Inflammatory macrophage treated with lipopolysaccharide for 1 hour (primary cell): ENCODE measurements at places on chromosomes 12 and 14.

- DNase-seq: peak; percentile 88
Observed at GRCh38 chr14:35399083-35399937, 5.2 kb downstream of the NFKBIA start.

GRCh38 chr12:62525271-62525670 is 58.6 kb downstream of the MON2 start:
- no peak for DNase-seq

DNA sequence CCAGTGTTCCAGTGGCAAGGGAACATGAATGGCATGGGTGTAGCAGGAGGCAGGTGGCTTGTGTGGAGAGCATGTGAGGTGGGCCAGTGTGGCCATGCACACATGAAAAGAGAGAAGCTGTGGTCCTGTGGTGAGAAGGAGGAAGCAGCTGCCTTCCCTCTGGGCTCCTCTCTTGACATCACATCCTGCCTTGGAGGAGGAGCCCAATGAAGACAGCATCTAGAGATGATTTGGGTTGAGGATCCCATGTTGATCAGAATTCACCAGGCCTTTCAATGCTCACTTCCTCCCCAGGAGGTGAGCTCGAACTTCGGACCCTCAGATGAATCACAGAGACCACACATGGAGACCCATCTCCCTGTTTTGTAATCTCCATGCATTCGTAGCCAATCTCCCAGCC is 82.6 kb downstream of the LRRC74A start:
- DNase-seq: peak; percentile 48

DNA sequence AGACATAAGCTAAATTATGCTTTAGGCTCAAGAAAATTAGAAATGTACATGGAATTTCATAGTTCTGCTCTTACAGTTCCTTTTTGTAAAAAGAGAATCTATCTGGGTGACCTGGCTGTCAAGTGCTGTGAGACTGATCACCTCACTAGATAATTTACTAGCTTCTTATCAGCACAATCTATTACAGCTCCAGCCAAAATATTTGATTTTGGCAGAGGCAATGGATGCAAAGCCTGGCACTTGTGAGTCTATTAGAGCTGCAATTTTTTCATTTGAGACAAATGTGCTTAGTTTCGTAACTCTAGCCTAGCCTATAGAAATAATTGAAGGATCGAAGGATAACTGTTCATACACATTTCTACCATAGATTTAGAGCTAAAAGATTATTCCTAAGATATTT is 927.5 kb downstream of the SLC6A15 start:
- DNase-seq: no peak

DNA sequence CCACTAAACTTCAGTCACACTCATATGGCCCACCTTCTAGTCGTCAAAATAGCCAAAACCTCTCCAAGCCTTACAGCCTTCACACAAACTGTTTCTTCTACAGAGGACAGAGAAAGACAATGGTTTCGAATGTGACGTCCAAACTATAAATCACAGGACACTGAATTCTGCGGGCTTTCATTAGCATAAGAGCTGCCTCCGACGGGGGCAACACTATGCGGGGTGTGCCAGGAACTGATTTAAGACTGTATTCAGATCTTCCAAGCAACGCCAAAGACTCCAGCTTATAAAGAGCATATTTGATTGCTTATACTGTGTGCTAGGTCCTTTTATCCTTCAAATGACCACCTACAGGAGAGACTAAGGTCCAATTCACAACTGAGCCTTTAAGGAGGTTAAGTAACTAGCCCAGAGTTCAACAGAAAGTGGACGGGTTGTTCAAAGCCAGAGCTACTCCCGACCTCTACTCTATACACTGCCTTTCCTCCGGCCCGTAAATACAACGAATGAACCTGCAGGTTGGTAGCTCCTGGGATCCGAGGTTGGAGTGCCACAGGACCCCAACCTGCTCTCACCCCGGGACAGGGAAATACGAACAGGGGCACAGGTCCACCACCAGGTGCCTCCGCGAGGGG is 575 bp downstream of the L2HGDH start:
- DNase-seq: no peak

DNA sequence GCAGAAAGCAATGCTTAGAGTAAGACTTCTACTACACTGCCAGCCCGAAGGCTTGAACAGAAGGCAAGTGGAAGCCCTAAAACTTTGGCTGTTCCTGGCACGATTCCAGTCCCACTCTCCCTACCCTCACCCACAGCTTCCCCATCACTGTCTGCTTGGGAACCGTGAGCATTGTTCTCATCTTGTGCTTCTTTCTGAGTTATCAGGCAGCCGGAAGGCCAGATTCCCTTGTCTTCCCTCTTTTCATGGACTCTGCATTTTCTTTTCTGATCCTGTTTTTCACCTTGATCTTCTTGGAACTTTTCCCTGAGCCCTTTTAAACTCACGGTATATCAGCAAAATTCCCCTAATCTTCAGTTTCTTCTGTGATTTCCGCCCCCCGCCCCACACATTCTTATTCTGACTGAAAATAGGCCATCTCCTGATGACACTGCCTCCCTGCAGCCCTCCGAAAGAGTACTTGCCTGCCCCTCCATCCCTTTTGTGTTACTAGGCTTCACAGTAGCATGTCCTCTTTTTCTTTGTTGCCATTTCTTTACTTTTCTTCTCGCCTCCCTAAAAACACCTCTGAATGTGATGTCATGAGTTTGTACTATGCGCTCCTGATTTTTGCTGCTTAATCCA is 29.9 kb downstream of the RCOR1 start:
- DNase-seq: peak; percentile 30

DNA sequence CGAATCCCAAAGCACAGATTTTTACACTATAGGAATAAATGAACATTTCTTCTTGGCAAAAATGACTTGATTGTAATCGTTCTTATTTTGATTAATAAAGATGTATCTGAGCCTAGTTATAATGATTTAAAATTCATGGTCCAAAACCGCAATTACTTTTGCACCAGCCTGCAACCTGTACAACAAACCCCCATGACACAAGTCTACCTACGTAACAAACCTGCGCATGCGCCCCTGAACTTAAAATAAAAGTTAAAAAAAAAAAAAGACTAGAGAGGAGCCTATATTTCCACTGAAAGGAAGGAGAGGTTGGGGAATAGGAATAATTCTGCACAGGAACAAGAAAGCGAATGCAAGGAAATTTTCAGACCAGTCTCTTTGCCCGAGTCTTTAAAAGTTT is 145.2 kb downstream of the SCARB1 start:
- no peak for DNase-seq

- peak; percentile 75 for DNase-seq
Observed at GRCh38 chr14:92407410-92407809, 84.4 kb downstream of the SLC24A4 start.

- no peak for DNase-seq
Observed at GRCh38 chr14:53380052-53380866, 227.1 kb upstream of the DDHD1 start.

GRCh38 chr14:89652352-89652751 is 235.3 kb upstream of the FOXN3 start:
- DNase-seq: no peak

GRCh38 chr14:90050271-90050670 is 11.5 kb upstream of the KCNK13 start:
- DNase-seq: no peak

DNA sequence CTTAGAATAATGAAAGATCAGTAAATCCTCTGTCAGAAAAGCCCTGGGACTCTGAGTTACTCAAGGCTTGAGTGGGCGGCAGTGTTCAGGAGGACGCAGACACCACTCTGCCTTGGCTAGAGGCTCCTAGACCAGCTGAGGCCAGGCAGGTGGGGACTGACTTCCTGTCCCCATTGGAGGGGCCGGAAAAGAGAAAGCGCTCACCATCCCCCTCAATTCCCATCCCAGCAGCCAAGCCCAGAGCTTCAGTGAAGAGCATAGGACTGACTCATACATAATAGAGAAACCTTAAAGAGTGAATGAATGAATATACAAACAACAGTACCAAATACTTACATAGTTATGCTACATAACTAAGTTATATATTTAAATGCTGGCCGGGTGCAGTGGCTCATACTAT is 62.0 kb downstream of the PLEKHG7 start:
- DNase-seq: no peak

GRCh38 chr14:68547305-68548193 is 245.3 kb downstream of the ZFP36L1 start:
- DNase-seq: peak; percentile 59

- peak; percentile 40 for DNase-seq
Observed at GRCh38 chr14:87888136-87888999, 104.6 kb downstream of the GALC start.

GRCh38 chr12:24821691-24822090 is 127.2 kb downstream of the BCAT1 start:
- no peak for DNase-seq

GRCh38 chr14:32913725-32914124 is 25.0 kb upstream of the NPAS3 start:
- no peak for DNase-seq

DNA sequence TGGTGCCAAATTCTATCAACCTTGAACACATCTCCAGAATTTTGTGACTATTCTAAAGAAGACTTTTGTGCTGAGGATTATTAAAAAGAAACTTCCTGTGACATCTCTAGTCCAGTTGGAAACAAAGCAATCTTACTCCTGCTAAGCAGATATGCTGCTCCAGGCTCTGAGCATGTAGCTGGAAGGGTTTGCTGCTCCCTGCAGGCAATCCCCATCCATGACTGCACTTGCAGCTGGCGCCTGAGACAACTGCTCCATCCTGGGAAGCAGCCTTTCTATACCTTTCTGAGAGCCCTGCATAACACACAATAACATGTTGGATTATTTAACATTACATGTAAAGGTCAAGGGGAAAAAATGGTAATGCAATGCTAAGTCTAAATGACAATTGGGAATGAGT is 105.1 kb downstream of the NDUFA12 start:
- DNase-seq: no peak

GRCh38 chr12:108614639-108615038 is 16.8 kb upstream of the TMEM119 start:
- no peak for DNase-seq

GRCh38 chr14:49972131-49972671 is 79.3 kb downstream of the ARF6 start:
- DNase-seq: no peak

- no peak for DNase-seq
Observed at GRCh38 chr12:114665411-114666260, 18.3 kb downstream of the TBX3 start.

DNA sequence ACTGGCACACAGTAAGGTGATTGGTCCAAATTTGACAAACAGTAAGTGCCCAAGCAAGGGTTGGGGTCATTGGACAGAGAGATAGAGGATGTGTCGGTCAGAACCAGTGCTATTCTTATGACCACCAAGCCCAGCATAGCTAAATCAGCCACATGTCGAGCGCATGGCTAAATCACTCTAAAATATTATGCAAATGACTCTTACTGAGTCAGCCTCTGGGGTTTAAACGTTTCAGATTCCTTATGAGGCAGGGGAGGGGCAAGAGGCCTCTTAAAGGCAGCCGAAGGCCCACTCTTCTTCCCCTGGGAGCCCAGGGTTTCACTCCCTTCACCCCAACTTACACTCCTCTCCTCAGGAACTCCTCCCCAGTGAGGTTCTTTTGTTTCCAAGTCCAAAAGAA is 603 bp upstream of the ENDOU start:
- DNase-seq: no peak

DNA sequence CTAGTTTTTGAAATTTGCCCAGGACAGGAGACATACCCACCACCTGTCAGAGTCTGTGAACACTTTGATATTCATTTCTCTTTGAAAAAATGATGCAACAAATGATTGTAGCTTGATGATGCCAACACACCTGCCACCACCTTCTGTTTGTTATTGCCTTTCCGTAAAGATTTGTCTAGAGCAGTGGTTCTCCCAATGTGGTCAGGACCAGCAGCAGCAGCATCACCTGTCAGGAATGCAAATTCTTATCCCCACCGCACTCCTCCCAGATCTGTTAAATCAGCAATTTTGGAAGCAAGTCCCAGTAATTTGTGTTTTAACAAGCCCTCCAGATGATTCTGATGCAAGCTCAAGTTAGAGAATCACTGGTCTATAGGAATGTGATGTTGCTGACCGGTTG is 9.9 kb downstream of the CCDC175 start:
- no peak for DNase-seq

- no peak for DNase-seq
Observed at GRCh38 chr14:100362311-100362927, 39.3 kb downstream of the SLC25A47 start.

- no peak for DNase-seq
Observed at GRCh38 chr14:95504135-95505029, 12.1 kb downstream of the SYNE3 start.

DNA sequence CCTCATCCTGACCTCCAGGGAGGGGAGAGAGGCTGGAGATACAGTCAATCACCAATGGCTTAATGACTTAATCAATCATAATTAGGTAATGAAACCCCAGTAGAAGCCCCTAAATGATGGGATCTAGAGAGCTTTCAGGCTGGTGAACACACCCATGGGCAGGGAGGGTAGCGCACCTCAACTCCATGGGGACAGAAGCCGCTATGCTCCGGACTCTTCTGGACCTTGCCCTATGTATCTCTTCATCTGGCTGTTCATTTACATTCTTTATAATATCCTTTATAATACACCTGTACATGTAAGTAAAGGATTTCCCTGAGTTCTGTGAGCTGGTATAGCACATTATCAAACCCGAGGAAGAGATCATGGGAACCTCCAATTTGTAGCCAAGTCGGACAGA is 205.9 kb downstream of the STXBP6 start:
- DNase-seq: no peak

- no peak for DNase-seq
Observed at GRCh38 chr12:72273499-72273837, 1.3 kb downstream of the TRHDE start.

GRCh38 chr14:34851395-34851794 is 23.8 kb downstream of the BAZ1A start:
- no peak for DNase-seq

DNA sequence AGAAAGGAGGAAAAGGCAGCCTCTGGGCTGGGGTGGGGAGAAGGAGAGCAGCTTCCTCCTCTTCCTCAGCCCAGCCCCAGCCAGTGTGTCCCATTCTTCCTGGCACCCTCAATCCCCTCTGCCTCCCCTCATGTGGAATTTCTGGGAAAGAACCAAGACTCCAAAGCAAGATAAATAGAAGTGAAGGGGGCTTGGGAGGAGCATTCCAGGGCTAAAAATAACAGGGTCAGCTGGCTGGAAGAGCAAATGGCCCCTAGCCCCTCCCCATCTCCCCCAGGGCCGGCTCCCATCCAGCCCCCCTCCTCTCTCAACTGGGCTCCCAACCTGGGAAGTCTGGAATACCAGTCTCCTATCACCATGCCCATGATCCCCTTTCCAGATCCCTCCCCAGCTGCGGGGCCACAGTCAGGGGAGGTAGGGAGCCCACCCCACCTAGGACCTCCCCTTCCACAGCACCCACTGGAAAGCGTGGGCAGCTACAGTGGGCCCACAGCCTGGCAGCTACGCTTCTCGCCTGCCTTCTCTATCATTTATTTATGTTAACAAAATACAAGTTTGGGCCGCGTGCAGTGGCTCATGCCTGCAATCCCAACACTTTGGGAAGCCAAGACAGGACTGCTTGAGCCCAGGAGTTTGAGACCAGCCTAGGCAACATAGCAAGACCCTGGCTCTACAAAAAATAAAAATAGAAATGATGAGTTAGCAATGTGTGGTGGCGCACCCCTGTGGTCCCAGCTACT is 88.3 kb downstream of the IRF2BPL start:
- DNase-seq: no peak

- DNase-seq: no peak
Observed at GRCh38 chr14:22405201-22405600, 183.8 kb downstream of the DAD1 start.

GRCh38 chr12:1668833-1669543 is 21.9 kb upstream of the ADIPOR2 start:
- DNase-seq: peak; percentile 84
